Esophagus squamous epithelium (tissue), 5 donors: ENCODE measurements at places on chromosomes 13 and 19.

GRCh38 chr13:112674412-112675365, 15.1 kb upstream of the ATP11A start:
- DNase-seq, result no peak

GRCh38 chr13:106493533-106494220, 41.8 kb downstream of the EFNB2 start:
- no peak for DNase-seq

DNA sequence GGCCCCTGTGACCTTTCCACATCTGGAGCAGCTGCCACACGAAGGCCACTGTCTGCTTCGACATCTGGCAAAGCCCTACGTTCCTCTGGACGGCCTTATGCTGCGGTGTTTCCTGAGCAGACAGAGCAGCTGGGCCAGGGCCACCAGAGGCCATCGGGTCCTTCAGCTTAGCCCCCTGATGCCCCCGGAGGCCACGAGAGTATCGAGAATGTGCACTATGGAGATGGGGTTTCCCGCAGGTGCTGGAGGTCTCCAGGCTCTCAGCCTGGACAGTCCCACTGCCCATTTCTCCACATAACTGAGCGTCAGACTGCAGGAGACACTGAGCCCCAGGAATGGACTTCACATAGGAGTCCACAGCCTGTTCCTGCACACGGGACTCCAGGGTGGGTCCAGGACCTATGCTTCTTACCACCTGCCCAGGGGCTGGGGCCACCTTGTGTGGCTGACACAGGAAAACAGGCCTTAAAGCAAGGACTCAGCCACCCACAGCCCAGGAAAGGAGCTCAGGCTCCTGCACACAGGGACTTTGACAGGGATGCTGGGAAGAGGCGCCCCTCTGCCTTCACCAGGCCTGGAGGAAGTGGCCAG, 80.7 kb downstream of the SLC7A1 start:
- no peak for DNase-seq

- DNase-seq, result no peak
Observed at GRCh38 chr19:35558400-35559280, 4.8 kb downstream of the ATP4A start.

GRCh38 chr19:6273701-6274601, 5.8 kb downstream of the MLLT1 start:
- DNase-seq, result no peak

DNA sequence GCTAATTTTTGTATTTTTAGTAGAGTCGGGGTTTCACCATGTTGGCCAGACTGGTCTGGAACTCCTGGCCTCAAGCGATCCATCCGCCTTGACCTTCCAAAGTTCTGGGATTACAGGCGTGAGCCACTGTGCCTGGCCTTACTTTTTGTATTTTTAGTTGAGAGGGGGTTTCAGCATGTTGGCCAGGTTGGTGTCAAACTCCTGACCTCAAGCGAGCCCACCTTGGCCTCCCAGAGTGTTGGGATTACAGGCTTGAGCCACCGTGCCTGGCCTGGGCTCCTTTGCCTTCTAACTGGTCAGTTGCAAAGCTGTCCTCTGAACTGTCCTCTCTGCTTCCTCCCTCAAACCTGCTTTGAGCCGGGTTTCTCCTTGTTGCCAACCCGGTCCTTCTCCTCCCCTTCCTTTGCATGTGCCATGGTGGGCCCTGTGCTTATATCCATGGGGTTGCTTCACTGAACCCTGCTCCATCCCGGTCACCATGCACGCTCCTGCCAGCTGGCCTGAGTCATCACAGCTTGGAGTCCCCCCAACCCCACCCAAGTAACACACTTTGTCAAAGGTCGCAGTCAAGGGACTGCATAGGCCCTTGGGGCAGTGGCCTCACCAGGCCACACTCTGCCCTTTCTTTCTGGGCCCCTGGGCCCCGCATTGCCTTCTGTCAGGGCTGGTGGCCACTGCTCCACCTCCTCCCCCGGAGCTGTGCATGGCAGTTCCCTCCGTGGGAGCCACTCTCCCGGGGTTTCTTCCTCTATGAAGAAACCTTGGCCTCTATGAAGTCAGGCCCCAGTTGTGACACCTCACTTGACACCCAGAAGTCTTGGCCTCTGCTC, 21.2 kb downstream of the WTIP start:
- no peak for DNase-seq

- no peak for DNase-seq
Observed at GRCh38 chr13:64997438-64997837, 2232.7 kb downstream of the PCDH9 start.
